HT1080 (cell line): ENCODE measurements at places on chromosomes 5 and 9. TPM values are rescaled to one million over a fixed set of nuclear protein-coding genes. Genes with fewer than 3 reads are reported as not detected.

FBLL1 gene
- not detected in 2 replicates for total RNA-seq

SLC36A3 gene
- total RNA-seq, result not detected in 2 replicates

FUT7 gene
- total RNA-seq, result not detected in 2 replicates

NR4A3 gene
- 0.03 and 0.23 TPM in 2 replicates for total RNA-seq

N4BP3 gene
- 0.03 and 0.08 TPM in 2 replicates for total RNA-seq

FOXI1 gene
- not detected in 2 replicates for total RNA-seq
